ENCODE measurements at places on chromosomes 3 and 15. TPM values are rescaled to one million over a fixed set of nuclear protein-coding genes. Genes with fewer than 3 reads are reported as not detected.

Gene PGBD4
- total RNA-seq: 1.3 TPM

Gene MITF
- total RNA-seq: 0.38 TPM

Gene XYLB
- total RNA-seq: 25.9 TPM

Gene SLC38A3
- 29.8 TPM for total RNA-seq

Gene ZNF148
- total RNA-seq: 36.1 TPM

Gene TLE3
- 11.9 TPM for total RNA-seq

Gene SLC9C1
- total RNA-seq: not detected

Gene ACKR2
- total RNA-seq: 1.1 TPM

Gene SLC7A14
- total RNA-seq: not detected

Gene MYZAP
- 0.13 TPM for total RNA-seq

Gene CSTA
- total RNA-seq: 11.0 TPM

Gene GOLGA6D
- not detected for total RNA-seq

Gene CHAC1
- total RNA-seq: not detected

Gene CCRL2
- total RNA-seq: not detected

Gene ATP13A5
- not detected for total RNA-seq

Gene SLC22A13
- total RNA-seq: not detected

Gene RETNLB
- total RNA-seq: not detected

Gene MCTP2
- total RNA-seq: 5.1 TPM

Gene ZWILCH
- total RNA-seq: 27.8 TPM

Gene FYTTD1
- total RNA-seq: 51.6 TPM

Gene PML
- total RNA-seq: 3.9 TPM

Gene GOLGA8R
- 0.09 TPM for total RNA-seq

Gene GOLGA8J
- not detected for total RNA-seq

Gene TMEM62
- 13.8 TPM for total RNA-seq

Gene RASL12
- 0.55 TPM for total RNA-seq

Gene FBXO40
- not detected for total RNA-seq

Gene TRH
- not detected for total RNA-seq

Gene CMTM7
- total RNA-seq: 16.3 TPM

Gene SEMA3G
- 2.0 TPM for total RNA-seq

Gene SV2B
- not detected for total RNA-seq

Gene PFKFB4
- 7.1 TPM for total RNA-seq

Gene CCDC174
- 12.4 TPM for total RNA-seq
